Femur (tissue), 1 donor: ENCODE measurements at places on chromosomes 2 and 18.

- DNase-seq, result no peak
Observed at GRCh38 chr2:86512034-86512433, 51.2 kb downstream of the CHMP3 start.

GRCh38 chr2:105294844-105295481 is 34.6 kb downstream of the TGFBRAP1 start:
- peak; percentile 56 for DNase-seq

DNA sequence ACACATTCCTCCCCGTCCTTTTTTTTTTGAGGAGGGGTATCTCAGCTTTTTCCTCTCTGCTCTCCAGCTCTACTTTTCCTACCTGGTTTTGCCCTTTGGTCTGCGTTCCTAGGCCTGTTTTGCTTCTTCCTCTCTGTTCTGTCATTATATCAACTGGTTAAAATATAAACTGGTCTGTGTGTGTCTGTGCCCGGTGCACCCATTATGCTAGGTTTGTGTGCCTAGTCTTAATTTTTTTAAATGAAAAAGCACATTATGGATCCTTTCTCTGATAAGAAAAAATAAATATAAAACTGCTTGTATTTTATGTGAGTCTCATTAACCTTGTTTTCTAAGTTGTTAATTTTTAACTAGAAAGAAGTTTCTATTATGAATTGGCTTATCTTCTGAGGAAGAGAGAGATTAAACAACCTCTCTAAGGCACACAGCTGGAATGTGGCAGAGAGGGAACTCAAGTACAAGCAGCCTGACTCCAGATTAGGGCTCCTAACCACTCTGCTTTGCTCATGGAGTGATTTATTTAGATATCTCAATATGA is 17.4 kb downstream of the SLC38A11 start:
- no peak for DNase-seq

DNA sequence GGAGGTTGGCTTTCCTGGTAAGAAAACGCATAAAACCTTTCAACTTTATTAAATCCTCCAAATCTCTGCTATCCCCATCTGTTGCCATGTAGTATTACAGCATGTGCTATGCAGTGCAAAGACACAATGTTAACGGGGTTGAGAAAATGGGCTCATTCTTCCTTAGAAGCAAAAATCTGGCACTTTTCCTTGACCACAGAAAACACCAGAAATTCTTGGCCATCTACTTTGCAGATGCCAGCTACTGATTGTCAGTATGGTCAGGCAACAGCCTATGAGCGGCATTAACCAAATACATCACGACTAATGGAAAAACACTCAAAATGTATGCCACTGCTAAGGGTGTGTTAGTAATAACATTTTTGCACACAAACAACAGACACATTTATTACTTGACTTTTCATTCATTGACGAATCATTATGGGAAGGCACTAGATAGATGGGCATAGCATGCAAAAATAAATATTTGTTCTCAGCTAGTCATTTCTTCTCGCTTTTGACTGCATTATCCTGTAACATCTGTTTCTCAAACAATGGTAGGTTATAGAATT is 65.2 kb upstream of the CRIM1 start:
- DNase-seq, result no peak

- no peak for DNase-seq
Observed at GRCh38 chr2:84481702-84482101, 22.6 kb upstream of the SUCLG1 start.

- DNase-seq, result peak; percentile 40
Observed at GRCh38 chr2:104790100-104790811, 63.7 kb upstream of the POU3F3 start.

GRCh38 chr2:36178384-36178783 is 177.2 kb upstream of the CRIM1 start:
- DNase-seq, result no peak

DNA sequence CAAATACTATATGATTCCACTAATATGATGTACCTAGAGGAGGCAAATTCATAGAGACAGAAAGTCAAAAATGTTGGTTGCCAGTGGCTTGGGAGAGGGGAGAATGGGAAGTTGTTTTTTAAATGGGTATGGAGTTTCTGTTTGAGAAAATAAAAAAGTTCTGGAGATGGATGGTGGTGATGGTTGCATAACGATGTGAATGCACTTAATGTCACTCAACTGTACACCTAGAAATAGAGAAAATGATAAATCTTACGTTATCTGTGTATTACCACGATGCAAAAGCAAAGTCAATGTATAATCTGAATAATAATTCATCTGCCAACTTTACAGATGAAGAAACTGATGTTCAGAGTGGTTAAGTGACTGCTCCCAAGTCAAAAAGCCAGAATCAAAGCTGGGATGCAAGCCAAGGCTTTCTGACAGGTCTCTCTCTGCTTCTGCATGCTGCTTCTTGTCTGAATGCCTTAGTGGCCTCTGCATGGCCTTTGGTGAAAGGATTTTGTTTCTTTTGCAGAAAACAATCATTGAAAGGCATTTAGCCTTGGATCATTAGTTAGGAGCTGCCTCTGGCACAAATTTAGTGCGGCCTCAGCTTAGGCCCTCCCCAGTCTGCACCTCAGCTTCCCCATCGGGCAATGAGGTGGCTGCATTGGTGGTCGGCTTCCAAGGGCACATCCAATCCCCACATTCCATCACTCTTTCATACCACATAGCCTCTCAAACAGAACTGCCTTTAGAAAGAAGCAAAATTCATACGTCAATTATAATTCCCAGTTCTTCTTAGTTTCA is 46.5 kb upstream of the MYCN start:
- no peak for DNase-seq

DNA sequence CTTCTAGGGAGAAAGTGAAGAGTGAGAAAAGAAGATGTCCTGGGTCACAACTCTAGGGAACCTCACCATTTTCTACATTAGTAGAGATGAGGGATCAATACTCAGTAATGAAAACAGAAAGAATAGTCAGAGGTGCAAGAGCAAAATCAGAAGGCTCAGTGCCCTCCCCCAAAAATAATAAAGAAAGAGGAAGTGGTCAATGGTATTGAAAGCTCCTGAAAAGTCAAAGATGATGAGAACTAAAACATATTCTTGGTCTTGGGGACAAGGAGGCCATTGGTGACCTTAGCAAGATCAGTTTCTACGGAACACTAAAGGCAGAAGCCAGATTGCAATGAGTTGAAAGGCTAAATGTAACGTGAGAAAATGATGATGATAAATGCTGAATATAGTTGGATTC is 24.5 kb upstream of the MYO1B start:
- no peak for DNase-seq

DNA sequence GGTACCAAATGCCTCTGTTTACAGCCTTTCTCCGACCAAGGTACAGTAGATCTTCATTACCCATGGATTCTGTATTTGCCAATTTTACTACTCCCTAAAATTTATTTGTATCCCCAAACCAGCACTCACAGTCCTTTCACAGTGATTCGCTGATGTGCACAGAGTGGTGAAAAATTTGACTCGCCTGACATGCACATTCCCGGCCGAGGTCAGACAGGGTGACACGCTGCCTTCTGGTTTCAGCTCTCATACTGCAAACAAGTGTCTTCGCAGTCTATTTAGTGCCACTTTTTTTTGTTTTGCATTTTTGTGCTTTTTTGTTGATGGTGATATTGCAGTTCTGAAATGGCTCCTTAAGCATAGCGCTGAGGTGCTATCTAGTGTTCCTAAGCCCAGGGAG is 71.0 kb downstream of the MAPK4 start:
- DNase-seq, result no peak

DNA sequence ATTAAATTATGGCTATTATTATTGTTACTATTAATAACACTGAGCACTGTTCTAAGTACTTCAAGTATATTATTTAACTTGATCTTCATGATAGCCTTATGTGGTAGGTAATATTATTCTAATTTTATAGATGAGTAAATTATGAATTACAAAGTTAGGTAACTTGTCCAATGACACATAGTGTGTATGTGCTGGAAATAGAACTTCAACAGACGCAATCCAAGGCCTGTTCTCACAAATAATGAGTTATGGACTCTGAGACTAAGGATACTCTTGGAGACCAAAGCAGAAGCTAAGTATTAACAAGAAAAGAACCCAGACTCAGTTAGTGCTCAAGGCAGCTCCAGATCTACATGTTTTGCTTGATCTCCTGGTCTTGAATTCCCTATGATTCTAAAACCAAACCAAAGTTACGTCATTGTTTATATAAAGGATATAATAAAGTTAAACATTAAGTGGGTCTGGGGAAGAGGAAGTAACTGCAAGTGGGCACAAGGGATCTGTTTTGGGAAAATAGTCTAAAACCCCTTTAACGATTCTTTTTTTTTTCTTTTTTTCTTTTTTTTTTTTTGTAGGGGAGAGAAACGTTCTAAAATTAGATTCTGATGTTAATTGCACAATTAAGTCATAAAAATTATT is 211.3 kb downstream of the ERBB4 start:
- DNase-seq, result no peak

GRCh38 chr2:86631846-86632485 is 8.3 kb upstream of the RNF103 start:
- DNase-seq, result no peak

GRCh38 chr2:231671270-231672050 is 36.9 kb upstream of the PTMA start:
- peak; percentile 55 for DNase-seq
